T1000 (cell line): ENCODE measurements at places on chromosomes 5 and 9.
A peak's percentile ranks its signal among the peaks of the same experiment; 100 is the strongest.

DNA sequence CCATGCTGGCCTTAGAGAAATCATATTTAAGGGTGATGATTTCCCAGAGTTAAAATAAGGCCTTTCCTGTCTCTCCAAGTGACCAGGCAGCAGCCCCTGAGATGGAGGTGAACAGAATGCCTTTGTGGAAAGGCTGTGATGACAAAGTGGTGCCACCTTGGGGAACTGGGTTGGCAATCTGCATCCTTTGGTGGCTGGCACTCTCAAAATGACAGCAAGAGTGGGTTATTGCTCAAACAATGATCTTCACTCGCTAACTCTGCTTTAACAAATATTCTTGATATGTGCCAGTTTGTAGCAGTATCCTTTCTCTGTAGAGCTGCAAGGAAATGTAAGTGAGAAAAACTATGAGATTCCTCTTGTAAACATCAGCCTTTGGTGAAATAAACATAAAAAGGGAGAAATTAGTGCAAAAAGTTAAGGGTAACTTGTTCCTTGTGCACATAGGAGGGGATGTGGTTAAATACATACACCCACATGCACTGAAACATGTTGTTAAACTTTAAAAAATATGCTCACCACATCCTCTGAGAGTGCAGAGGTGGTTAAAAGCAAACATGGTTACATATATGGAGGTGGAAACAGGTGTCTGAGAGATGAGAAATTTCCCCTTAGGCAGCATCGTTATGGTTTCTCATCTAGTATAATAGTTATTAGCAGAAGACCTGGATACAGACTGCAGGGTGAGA is 373.4 kb upstream of the CTNND2 start:
- no peak for DNase-seq

DNA sequence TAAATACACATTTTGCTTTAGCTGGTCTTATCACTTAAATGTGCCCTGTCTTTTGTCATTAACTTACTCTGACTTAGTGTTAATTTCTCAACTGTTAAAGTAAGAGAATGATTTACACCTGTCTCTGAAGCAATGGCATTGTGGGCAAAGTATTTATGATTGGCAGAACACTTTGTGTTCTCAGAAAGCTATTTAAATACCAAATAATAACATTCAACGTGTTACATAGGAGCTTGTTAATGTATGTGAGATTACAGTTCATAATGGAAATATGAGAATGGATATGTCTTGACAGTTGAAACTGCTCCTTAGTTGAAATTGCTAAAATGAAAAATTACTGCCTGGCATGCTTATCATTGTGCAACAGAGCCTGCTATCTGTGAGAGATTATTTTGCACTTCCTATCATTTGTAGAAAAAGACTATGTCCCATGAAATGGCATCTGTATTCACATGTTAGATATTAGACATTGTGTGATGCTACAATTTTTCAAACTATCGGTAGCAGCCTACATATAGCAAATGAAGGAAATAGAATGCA is 46.1 kb downstream of the PRR16 start:
- no peak for DNase-seq

DNA sequence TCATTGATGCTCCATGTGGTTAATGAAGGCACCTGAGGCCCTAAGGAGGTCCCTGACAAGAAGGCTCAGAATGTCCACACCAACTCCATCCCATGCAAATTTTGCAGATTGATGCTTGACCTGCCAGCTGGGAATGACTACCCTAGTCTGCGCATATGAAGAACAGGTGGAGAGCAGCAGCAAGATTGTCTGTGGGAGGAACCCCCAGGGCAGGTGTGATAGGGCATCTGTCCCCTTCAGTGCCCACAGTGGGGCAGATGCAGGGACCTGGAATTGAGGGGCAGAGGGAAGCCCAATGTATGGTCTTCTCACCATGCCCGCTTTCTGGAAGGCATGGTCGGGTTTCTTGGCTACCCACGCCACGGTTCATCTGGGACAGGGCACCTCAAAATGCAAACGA is 79.6 kb downstream of the MACROH2A1 start:
- no peak for DNase-seq

- no peak for DNase-seq
These were observed 885 bp upstream of the MLLT3 start for GRCh38 chr9:20623021-20623747.

GRCh38 chr9:87213948-87214347 is 266.6 kb upstream of the GAS1 start:
- peak; percentile 9 for DNase-seq

DNA sequence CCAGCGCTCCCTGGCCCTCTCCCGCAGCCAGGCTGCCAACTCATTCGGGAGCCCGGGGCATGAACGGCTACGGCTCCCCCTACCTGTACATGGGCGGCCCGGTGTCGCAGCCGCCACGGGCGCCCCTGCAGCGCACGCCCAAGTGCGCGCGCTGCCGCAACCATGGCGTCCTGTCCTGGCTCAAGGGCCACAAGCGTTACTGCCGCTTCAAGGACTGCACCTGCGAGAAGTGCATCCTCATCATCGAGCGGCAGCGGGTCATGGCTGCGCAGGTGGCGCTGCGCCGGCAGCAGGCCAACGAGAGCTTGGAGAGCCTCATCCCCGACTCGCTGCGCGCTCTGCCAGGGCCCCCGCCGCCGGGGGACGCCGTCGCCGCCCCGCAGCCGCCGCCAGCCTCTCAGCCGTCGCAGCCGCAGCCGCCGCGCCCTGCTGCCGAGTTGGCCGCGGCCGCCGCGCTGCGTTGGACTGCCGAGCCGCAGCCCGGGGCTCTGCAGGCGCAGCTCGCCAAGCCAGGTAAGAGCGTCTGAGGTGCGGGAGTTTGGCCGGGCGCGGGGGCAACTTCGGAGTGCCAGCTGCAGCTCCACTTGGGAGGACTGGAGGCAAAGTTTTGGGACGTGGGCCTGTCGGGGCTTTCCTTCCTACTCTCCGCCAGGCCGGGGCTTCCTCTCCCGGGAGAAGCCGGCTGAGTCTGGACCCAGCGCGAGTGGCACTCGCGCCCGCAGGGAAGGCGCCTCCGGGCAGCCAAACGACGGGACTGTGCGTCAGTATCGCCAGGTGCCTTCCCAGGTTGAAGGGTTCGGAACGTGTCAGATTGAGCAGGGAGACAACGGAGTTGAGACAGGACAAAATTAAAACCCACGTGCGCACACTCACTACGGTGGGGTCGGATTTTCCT is 735 bp downstream of the DMRT3 start:
- DNase-seq: no peak

- peak; percentile 44 for DNase-seq
These were observed 45.9 kb downstream of the C9orf50 start for GRCh38 chr9:129574911-129575585.

GRCh38 chr5:78985116-78985724 is at the start of gene ARSB:
Gene ARSB, minus strand, starts transcription at chr5:78985310. Its CDS starts 62 bp downstream, at chr5:78985248.
- DNase-seq: peak; percentile 22

DNA sequence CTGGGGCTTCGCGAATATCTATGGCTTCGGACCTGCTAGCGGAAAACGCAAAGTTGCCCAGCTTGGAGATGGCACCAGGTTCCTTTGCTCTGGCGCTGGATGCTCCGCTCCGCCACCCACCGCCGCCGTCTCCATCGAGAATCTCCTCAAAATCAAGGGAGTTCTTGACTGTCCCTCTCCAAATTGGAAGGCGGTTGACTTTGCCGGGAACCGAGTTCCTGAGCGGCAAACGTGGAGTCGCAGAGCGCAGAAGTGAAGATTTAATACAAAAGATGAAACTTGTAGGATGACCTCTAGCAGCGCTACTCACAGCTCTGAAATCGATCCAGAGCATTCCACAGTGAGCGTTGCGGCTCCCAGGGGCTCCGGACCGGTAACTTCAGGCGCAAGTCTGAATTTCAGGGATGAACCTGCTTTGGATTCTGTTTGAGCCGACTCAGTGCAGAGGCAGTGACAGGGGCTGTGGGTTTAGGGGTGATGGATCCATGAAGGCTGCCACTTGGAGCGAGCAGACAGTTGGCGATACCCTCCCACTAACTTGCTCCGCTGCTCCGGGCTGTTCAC is 1641.5 kb upstream of the C9orf72 start:
- no peak for DNase-seq

DNA sequence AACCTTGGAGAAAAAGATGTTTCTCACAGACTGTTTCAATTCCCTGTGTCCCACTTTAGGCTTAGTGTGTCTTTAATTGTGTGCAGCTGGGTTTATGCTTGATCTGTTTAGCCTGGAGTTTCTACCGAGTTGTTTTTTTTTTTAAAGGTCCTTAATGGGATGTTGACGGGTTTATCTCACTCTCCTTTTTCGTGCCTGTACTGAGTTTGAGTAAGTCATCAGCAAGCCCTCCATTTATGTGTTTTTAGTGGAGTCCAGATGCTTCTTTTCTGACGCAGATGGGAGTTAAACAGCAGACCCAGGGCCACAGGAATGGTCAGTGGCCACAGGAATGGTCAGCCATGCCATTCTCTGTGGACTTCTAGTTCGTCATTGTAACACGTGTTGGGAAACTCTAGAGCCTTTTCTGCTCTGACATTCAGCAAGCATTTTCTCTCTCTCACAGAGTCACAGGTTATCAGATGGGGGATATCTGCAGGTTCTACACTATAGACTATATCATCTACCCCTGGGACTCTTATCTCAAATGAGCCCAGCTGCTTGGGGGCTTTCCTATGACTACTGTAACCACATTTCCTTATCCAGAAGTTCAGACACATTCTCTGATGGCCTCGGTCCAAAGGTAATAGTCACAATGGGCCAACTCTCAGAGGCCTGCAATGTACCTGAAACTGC is 190.5 kb downstream of the TTLL11 start:
- DNase-seq: peak; percentile 47

DNA sequence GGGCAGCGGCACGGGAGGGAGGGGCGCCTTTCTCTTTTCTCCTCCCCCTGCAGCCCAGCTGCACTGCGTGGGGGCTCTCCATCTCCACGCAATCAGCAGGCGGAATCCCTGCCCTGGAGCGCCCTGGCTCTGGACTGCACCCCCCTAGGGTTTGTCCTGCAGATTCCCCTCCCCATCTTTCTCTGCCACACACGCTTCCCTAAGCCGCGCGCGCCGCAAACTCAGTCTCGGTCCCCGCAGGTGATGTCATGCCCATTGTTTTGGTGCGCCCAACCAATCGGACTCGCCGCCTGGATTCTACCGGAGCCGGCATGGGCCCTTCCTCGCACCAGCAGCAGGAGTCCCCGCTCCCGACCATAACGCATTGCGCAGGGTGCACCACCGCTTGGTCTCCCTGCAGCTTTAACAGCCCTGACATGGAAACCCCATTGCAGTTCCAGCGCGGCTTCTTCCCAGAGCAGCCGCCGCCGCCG is at the start of gene KCNN2:
Gene KCNN2 (plus strand): TSS at position 347 of the 473 bp plus-strand sequence. CDS start 70 bp downstream, at position 417.
- peak; percentile 69 for DNase-seq

- DNase-seq: peak; percentile 22
These were observed 4.8 kb upstream of the SARDH start for GRCh38 chr9:133742849-133743444.

- no peak for DNase-seq
These were observed 737 bp downstream of the NANS start for GRCh38 chr9:98057138-98057799.

- DNase-seq: no peak
These were observed 1053.9 kb downstream of the PTPRD start for GRCh38 chr9:9558907-9559306.

- DNase-seq: no peak
These were observed 12.7 kb downstream of the STK10 start for GRCh38 chr5:172175263-172175719.

DNA sequence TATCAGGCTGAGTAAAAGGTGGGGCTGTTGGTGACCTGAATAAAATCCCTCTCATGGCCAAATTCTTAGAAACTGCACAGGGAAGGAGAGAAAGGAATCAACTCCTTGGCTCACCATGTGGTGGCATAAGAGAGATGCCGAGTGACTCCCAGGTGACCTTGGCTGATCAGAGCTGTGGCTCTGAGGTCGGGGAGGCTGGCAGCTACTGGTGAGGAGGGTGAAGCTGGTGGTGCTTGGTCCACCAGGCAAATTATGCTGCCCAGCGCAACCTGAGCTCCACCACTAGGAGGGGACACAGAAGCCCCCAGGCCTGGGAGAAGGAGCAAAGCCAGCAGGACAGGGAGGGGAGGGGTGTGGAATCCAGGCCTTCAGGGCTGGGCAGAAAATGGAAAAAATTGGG is 111.2 kb upstream of the IL12B start:
- no peak for DNase-seq

GRCh38 chr5:132499440-132500243 is 9.1 kb upstream of the IRF1 start:
- no peak for DNase-seq

GRCh38 chr5:51748647-51749046 is 365.4 kb downstream of the ISL1 start:
- no peak for DNase-seq

- DNase-seq: no peak
These were observed 66.3 kb upstream of the LIFR start for GRCh38 chr5:38622723-38623129.

DNA sequence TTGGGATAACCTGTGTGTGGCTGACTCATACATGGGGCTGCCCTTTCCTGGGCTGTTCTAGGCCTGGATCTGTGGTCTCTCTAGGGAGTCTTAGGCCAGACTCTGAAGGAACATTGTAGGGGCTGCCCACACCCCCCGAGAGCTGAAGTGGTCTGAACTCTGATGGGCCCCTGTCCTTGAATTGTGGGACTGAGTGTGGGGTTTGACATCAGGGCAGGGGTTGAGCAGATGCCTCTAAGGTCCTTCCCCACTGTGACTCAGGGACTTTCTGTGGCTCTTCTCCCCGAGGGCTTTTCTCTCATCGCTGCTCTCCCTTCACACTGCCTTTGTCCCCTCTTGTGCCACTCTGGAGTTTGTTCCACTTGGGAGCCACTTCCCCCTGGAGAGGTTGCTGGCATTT is 215.0 kb downstream of the MELK start:
- DNase-seq: no peak

- DNase-seq: no peak
These were observed 192.8 kb downstream of the FER start for GRCh38 chr5:108940506-108940905.

DNA sequence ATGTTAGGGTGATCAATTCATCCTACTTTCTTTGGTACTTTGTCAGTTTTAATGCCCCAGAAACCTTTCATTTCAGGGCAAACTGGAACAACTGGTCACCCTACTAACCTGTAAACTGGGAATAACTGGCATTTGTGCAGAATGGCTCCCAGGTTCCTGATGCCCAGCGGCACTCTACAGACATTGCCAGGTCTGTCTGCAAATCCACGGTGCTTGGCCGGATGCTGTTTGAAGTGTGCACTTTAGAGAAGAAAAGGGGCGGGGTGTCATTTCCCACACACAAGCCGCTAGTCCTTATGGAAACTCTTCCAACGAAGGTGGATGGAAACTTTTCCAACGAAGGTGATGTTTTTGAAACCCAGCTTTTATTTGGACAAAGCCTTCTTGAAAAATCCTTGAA is 49.9 kb upstream of the OTULINL start:
- no peak for DNase-seq
